Melanocyte of skin (primary cell): ENCODE measurements at places on chromosomes 16 and 17. TPM values are rescaled to one million over a fixed set of nuclear protein-coding genes. Genes with fewer than 3 reads are reported as not detected.

SLFN14 gene
- not detected in 2 replicates for total RNA-seq

GNAO1 gene
- 0.34 and 0.36 TPM in 2 replicates for total RNA-seq

PAFAH1B1 gene
- 106 TPM in 2 replicates for total RNA-seq

MED9 gene
- total RNA-seq: 10.0 and 11.7 TPM in 2 replicates

TPSD1 gene
- total RNA-seq: not detected in 2 replicates

KRTAP1-4 gene
- total RNA-seq: not detected in 2 replicates

SOST gene
- not detected in 2 replicates for total RNA-seq

NOS2 gene
- total RNA-seq: under 0.01 TPM in 2 replicates

PRSS36 gene
- total RNA-seq: 0.33 and 0.46 TPM in 2 replicates

TMEM204 gene
- total RNA-seq: 1.7 and 6.5 TPM in 2 replicates

TMEM114 gene
- total RNA-seq: not detected in 2 replicates

CCR7 gene
- not detected in 2 replicates for total RNA-seq

CEP112 gene
- 4.5 and 8.0 TPM in 2 replicates for total RNA-seq

TMED6 gene
- 0.15 and 0.33 TPM in 2 replicates for total RNA-seq

CD300A gene
- total RNA-seq: not detected in 2 replicates

PSMD11 gene
- total RNA-seq: 95.0 and 107 TPM in 2 replicates

GRB7 gene
- 0.15 and 0.33 TPM in 2 replicates for total RNA-seq

FAM171A2 gene
- total RNA-seq: 1.2 and 2.7 TPM in 2 replicates

AARSD1 gene
- 12.7 and 21.0 TPM in 2 replicates for total RNA-seq

TMEM100 gene
- total RNA-seq: under 0.01 TPM in 1 of 2 replicates, not detected in the other

KRT32 gene
- not detected in 2 replicates for total RNA-seq

USP6 gene
- not detected in 2 replicates for total RNA-seq

MYH2 gene
- not detected in 2 replicates for total RNA-seq

KRTAP2-1 gene
- not detected in 2 replicates for total RNA-seq

DNASE1L2 gene
- under 0.01 and 0.15 TPM in 2 replicates for total RNA-seq

NME4 gene
- total RNA-seq: 148 and 155 TPM in 2 replicates

SPNS2 gene
- total RNA-seq: not detected in 2 replicates

PRSS33 gene
- total RNA-seq: not detected in 2 replicates

WSCD1 gene
- total RNA-seq: 0.36 and 2.1 TPM in 2 replicates

TTYH2 gene
- total RNA-seq: 88.0 and 96.7 TPM in 2 replicates

CCL17 gene
- total RNA-seq: 0.73 TPM in 1 of 2 replicates, not detected in the other

TP53TG3D gene
- 2.1 and 4.0 TPM in 2 replicates for total RNA-seq

VAC14 gene
- 70.2 and 73.8 TPM in 2 replicates for total RNA-seq

HSD17B2 gene
- under 0.01 TPM in 1 of 2 replicates, not detected in the other for total RNA-seq

SPDYE4 gene
- total RNA-seq: not detected in 2 replicates

AANAT gene
- not detected in 2 replicates for total RNA-seq

CCDC137 gene
- total RNA-seq: 4.8 and 6.9 TPM in 2 replicates

CTRB1 gene
- not detected in 2 replicates for total RNA-seq

CHP2 gene
- not detected in 2 replicates for total RNA-seq

ABCC6 gene
- 0.34 and 0.36 TPM in 2 replicates for total RNA-seq

NXN gene
- 10.8 and 13.7 TPM in 2 replicates for total RNA-seq

GPR179 gene
- total RNA-seq: under 0.01 TPM in 2 replicates
